ENCODE measurements at places on chromosomes 7 and 10.

GRCh38 chr10:130020651-130021382 is 56.7 kb upstream of the EBF3 start:
- DNase-seq, result no peak

GRCh38 chr10:69151984-69152383 is 28.0 kb downstream of the VPS26A start:
- DNase-seq, result no peak

GRCh38 chr10:43961523-43962345 is 313.1 kb upstream of the ZNF32 start:
- peak; percentile 57 for DNase-seq

GRCh38 chr10:115004236-115004862 is 66.4 kb downstream of the TRUB1 start:
- no peak for DNase-seq

DNA sequence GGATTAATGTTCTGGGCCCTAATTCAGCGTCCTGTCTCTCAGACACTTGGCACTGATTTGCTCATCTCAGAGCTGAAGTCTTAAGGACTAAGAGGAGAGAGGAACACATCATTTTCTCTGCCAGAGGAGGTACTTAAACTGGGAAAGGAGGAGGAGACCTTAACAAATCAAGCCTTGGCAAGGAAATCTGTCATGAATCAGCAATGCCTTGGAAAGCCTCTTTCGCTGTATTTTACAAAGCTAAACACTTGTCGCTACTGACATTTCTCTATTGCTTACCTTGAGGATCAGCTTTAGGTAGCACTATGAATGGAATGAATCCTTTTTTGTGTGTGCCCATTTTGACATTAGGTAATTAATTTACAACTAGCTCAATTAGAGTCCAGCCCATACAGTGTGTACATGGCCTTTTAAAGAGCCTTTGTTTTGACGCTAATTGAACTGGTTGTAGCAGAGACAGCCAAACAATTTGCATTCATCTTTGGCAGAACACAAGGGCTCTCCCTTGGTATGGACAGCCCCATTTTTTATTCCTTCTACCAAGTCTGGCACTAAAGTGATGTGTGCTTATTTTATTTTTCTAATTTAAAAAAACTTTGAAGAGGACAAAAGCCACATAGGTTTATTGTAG is 37.4 kb downstream of the AUTS2 start:
- DNase-seq, result no peak

DNA sequence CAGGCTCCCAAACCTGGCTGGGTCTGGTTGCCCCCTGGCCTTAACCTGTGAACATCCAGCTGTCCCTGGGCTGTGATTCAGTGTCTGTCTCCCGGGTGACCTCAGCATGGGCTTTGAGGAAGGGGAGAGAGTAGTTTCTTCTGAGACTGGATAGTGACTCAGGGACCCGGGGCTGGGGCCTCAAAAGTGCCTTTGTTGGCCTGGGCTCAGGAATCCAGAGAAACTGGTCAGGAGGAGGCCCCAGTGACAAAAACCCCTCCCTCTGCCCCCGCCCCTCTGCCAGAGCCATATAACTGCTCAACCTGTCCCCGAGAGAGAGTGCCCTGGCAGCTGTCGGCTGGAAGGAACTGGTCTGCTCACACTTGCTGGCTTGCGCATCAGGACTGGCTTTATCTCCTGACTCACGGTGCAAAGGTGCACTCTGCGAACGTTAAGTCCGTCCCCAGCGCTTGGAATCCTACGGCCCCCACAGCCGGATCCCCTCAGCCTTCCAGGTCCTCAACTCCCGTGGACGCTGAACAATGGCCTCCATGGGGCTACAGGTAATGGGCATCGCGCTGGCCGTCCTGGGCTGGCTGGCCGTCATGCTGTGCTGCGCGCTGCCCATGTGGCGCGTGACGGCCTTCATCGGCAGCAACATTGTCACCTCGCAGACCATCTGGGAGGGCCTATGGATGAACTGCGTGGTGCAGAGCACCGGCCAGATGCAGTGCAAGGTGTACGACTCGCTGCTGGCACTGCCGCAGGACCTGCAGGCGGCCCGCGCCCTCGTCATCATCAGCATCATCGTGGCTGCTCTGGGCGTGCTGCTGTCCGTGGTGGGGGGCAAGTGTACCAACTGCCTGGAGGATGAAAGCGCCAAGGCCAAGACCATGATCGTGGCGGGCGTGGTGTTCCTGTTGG is at the start of gene CLDN4:
CLDN4 (plus strand) TSS at position 316 of the 903 bp plus-strand sequence; CDS start at position 522, 206 bp downstream.
- no peak for DNase-seq

GRCh38 chr7:101554584-101555268 is 74.4 kb downstream of the MYL10 start:
- no peak for DNase-seq

GRCh38 chr10:73206385-73206784 is 38.5 kb downstream of the FAM149B1 start:
- no peak for DNase-seq

GRCh38 chr10:80463868-80464267 is 9.8 kb downstream of the TSPAN14 start:
- no peak for DNase-seq

GRCh38 chr7:46007990-46008643 is 87.0 kb upstream of the IGFBP3 start:
- no peak for DNase-seq

GRCh38 chr7:88091988-88092675 is 127.7 kb downstream of the SRI start:
- DNase-seq, result no peak

- no peak for DNase-seq
Measured at GRCh38 chr7:45435131-45435530, 139.0 kb upstream of the ADCY1 start.

GRCh38 chr10:125130916-125131315 is 29.4 kb downstream of the CTBP2 start:
- no peak for DNase-seq

DNA sequence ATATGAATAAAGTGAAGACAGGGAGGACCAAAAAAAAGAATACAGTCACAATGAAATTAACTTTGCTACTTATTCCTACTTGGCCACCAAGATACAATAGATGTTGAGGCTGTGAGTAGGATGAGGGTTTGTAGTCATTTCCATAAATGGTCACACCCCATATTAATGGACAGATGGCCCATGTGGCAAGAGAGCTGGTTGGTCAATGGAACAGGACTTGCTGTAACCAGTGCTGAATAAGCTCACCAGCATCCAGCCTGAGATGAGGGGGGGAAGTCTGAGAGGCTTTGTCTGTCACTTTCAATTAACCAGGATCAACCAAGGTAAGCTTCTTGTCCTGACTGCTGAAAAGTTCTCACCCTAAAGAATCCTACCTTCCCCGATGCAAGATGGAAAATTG is 130.4 kb upstream of the KCNMA1 start:
- peak; percentile 38 for DNase-seq

DNA sequence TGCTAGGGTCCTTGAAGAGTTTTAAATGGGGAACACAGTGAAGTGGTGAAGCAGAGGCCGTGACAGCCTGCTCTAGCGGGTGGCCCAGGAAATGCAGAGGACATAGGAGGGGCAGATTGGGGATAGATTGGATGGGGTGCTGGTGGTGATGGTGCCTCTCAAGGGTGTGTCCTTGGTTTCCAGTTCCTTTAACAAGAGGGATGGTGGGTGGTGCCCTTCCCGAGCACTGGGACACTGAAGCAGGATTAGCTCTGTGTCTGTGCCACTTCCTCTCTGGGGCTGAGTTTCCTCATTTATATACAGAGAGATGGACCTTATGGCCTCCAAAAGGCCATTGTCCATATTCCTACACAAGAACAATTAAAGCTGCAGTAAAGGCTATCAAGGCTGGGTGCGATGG is 285.5 kb downstream of the TCF7L2 start:
- DNase-seq, result no peak

DNA sequence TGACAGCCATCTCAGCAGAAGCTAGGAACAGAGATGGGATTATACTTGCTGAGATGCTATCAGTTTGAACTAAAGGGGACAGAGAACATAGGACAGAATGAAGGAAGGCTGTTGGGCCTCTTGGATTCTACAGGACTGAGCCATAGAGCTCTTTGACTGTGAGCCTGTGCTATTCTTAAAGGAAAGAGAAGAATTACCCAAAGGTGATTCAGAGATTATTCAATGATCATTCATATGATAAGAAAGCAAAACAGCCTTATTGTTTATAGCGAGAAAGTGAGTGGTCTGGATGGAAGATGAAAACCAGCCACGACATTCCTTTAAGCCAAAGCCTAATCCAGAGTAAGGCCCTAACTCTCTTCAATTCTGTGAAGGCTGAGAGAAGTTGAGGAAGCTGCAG is 69.7 kb upstream of the NEUROD6 start:
- DNase-seq, result no peak

DNA sequence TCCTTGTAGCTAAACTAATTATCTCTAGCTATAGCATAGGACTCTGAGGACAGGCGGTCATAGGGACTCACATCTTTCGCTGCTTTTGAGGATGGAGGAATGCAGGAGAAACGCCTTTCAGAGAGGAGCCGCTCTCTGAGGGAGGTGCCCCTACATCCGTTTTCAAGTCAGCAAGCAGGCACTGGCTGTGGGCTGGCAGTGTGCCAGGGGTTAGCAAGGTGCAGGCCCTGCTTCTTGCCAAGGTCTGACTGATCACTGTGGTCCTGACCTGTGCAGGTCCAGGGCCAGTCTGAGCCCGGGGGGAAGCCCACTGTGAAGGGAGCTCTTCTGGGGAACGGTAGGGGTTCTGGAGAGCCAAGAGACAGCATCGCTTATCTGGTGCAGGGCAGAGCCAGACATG is 89.4 kb downstream of the SH3PXD2A start:
- no peak for DNase-seq

DNA sequence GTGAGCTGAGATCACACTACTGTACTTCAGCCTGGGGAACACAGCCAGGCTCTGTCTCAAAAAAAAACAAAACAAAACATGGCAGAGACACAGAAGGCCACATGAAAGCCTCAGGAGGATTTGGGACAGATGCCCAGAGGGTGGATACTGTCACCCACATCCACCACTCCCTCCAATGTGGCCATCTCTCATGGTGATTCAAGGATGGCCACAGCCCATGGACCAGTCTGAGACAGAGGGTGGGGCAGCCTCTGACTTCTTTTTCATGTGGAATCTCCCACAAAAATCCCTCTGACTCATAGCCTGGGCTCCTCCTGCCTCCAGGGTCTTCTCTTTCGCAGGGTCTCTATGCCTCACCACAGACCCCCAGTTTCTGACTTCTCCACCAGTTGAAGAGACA is 59.0 kb upstream of the GTF2I start:
- no peak for DNase-seq

DNA sequence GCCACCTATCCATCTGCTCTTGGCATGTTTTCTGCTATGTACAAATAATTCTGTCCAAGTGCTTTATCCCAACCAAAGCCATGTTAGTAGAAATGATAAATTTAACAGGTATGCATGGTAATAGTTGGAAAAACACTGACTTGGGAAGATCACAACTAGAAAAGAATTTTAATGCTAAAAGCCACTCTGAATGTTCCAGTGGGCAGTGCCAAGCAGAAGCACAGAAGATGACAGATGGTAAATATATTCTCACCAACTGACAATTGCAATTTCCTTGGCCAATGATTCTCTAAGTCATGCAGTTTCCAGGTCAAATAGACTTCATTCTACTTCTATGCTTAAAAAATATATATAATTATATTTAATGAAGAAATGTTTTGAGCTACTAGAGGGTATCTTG is 83.6 kb upstream of the SEMA3C start:
- no peak for DNase-seq

DNA sequence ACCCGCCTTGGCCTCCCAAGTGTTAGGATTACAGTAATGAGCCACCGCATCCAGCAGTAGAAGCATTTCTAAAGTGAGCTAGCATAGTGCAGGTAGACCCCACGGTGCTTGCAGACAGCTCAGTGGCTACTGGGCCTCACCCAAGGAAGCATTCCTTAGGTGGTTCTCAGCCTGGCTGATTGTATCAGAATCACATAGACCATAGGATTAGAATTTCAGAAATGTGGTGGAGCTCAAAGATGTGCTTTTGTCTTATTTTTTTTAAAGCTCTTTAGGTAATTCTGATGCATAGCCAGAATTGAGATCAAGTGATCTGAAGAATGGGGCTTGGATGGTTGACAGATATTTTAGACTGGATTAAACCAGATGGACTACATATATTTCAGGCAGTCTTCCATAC is 10.9 kb downstream of the ANLN start:
- DNase-seq, result no peak

GRCh38 chr10:45091968-45092367 is 91.2 kb downstream of the ZNF22 start:
- DNase-seq, result no peak

DNA sequence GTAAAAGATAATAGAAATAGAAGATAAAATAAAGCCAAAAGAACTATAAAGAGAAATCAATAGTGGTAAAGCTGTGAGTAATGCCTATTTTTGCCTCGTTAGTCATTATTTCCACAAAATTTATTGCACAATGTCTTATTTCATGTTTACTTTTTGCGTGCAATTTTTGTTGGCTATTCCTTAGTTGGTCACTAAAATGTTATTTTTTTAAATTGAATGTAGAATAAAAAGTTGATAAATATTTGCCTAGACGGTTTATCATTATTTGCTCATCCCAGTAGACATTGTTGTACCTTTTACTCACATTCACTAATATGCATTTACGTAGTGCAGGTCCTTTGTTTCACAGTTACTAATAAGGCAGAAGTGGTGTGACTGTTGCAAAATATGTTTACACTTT is 227.8 kb upstream of the BMPER start:
- DNase-seq, result no peak

DNA sequence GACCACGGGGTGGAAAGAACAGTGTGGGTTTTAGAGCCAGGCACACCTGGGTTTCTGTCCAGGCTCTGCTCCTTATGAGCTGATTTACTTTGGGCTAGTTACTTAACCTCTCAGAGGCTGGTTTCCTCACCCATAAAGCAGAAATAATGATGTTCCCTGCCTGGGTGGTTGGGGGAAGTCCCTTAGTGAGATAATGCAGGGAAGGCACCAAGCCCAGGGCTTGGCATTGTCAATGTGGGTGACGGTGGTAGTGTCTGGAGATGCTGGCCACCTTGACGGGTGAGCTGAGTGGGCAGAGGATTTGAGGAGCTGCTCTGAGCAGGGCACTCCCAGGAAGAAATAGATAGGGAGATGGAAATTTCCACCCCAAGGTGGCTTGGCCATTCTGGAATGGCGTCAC is 65.2 kb downstream of the SH2D4B start:
- peak; percentile 50 for DNase-seq

DNA sequence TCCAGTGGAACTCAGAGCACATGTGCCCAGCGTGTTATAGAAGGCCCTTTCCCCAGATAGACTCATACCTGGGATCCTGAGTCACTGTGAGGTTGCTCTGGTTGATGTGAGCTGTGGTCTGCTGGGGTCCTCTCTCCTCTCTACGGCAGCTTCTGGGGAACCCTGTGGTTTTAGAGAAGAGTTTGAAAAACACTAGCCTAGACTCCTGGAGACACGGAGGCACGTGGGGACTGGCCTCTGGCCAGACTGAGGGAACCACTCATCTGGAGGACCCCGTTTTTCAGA is 10.3 kb downstream of the ZNF775 start:
- DNase-seq, result no peak

- no peak for DNase-seq
Measured at GRCh38 chr7:158809596-158809995, 19.7 kb downstream of the ESYT2 start.

GRCh38 chr7:17289074-17289645 is 9.3 kb upstream of the AHR start:
- DNase-seq, result no peak
